ENCODE measurements at places on chromosomes 2 and 18.

GRCh38 chr2:212416086-212416485, 122.5 kb downstream of the ERBB4 start:
- DNase-seq = no peak

DNA sequence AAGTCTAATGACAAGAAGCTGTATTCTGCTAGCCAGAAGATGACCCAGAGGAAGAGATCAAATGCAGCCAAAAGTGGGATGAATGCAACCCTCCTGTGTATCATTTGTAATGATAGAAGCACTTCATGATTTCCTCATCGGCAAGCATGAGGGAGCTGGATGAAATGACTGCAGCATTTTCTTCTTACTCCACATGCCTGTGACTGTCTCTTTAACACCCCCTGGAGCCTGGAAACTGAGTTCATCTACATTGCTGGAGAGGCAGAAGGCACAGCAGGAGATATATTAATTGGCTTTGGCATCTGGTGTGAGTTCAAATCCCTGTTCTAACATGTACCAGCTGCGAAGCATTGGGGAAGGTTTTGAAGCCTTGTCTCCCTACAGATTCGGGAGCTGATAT, 37.7 kb downstream of the ID2 start:
- DNase-seq = no peak

GRCh38 chr2:99430614-99431291, 59.1 kb downstream of the REV1 start:
- no peak for DNase-seq

DNA sequence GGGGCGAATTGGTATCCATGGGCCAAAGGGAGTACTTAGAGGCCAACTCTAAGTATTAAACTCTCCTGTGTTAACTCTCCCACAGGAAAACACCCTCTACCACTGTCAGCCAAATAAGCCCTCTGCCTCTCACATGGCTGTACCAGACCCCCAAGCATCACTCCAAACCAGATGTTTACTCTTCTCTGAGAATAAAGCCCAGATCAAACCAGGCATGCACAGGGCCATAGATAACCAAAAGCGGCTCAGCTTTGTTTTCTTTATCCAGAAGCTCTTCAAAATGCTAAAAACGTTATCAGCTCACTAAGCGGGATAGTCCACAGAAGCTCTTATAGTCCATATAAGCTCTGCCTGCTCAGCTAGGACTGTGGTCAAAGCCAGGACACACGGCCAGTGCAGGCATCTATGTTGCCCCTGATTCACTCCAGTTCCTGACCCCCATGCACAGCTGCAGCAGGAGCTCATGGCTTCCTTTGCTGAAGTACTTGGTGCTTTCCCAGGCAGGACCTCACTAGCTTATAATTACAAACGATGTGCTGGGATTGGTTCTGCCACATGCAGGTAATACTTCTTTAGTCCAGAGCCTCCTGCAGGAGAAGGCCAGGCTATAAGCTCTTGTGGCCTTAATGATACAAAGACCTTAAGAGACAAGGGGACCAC, 21.0 kb upstream of the SEMA4C start:
- no peak for DNase-seq

DNA sequence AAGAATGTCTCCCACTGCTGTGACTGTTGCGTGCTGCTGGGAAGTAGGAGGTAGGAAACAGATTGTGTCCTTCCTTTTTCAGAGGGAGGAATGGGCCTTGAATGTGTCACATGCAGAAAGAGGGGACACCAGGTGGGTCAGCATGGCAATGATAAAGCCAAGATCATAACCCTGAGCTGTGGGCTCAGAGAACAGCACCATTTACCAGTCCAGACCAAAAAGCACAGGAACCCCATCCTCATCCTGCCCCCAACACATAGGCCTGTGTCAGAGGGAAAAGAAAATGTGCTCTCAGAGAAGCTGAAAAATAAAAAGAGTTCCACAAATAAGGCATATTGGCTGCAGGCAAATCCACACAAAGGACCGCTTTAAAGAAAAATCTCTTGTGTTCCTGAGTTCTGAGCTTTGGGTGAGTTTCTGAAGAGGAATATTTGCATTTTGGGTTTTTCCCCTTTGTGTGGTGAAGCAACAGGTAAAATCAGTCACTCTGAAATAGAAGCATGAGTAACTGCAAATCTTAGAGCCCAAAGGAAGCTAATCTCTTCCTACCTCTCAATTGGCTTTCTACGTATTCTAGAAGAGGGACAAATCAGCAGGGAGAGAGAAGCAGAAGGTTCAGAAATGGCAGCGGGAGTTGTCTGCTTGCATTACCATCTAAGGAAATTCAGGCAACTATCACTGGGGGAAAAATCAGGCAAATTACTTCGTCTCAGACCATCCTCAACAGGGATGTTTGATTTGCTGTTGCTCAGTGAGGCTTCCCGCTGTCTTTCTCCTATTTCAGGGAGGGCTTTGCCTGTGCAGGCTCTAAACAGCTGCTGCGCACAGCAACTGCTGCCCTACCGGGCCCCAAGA, 106.8 kb downstream of the BCL11A start:
- DNase-seq = no peak

GRCh38 chr2:84483320-84483719, 24.2 kb upstream of the SUCLG1 start:
- no peak for DNase-seq

DNA sequence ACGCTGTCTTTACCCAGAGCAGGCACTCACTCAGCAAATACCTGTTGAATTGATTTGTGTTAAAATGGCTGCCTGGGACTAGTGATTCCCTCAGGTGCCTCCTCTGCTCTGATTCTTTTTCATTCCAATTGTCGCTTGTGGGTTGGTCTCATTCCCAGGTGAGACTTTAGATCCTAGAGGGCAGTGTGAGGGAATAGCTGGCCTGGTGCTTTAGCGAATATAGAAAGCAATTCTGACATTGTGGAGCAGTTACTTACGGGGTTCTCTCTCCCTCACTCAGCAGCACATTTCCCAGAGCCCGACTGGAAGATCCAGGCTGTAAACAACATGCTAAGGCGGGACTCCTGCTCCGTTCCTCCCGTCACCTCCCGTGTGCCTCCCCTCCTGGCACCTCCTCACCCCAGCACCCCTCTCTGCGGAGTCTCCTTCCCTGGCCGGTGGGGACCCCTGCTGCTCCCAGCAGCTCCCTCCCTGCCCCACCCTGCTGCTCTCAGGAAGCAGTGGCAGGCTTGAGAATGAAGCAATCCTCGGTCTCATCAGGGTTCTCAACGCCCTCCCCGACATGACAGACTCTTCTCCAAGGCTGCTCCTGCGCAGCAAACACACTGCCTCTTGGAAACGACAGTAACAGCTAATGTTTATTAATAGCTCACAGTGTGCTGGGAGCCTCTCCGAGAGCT, 26.9 kb downstream of the CELF4 start:
- no peak for DNase-seq

DNA sequence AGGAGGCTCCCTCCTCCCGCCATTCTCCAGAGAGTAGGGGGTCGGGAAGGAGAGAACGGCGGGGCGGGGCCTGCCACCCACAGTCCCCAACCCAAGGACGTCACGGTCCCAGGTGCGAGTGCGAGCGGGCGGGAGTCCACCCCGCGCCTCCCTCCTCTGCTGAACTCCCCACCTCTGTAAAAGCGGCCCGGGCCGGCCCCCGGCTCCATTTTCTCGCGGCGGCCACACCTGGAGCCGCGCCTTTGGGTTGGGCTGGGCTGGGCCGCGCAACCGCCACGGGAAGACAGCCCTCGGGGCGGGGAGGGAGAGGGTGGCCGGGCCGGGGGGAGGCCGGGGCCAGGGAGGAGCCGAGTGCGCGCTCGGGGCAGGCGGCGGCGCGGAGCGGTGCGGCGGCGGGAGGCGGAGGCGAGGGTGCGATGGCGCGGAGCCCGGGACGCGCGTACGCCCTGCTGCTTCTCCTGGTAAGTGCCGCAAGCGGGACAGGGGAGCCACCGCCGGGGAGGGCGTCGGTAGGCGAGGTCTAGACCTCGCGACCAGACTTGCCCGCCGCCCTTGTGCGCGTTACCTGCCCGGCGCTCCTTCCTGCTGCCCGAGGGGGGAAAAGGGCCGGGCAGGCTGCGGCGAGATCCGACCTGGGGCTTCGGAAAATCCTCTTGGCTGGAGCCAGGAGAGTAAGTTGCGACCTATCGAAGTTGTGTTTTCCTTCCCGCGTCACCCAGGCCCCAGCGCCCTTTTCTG, at the start of gene DSG2:
Gene DSG2, plus strand, starts transcription at position 342 of the 738 bp plus-strand sequence. Its CDS starts 75 bp downstream, at position 417.
- DNase-seq = no peak

GRCh38 chr2:73938718-73939352, 12.2 kb downstream of the DGUOK start:
- DNase-seq = no peak

- no peak for DNase-seq
Measured at GRCh38 chr18:59200787-59201186, 19.2 kb upstream of the GRP start.

- no peak for DNase-seq
Measured at GRCh38 chr18:68800075-68800474, 2.2 kb downstream of the CCDC102B start.

DNA sequence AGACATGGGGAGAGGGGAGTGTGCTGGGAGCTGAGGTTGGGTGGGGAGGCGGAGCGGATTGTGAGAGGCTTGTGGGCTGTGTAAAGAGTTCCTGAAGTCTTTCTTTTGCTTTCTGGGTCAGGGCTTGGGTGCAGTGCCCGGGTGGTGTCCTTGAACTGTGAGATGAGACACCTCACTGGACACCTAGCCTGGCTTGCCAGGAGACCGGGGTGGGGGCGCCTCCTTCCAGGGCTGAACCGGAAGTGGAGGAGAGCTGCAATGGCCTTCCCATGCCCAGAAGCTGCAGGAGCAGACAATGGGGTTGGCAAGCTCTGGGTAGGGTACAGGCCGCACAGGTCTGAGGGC, 4.3 kb downstream of the TMEM37 start:
- no peak for DNase-seq

DNA sequence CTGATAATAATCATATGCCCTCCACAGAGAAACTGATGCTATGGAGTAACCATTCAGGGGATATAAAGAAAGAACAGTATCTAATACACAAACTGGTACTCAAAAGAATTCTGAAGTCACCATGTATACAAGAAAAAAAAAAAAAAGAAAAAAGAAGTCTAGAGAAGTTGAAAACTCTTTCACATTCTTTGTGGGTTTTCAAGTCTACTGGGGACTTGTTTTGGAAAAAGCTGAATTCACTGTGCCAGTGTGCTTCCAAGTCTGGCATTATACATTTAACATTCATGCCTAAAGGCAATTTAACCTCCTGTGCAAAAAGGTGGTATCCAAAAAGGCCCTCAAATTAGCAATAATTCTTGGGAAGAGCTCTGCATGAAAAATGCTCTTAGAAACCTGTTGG, 94.8 kb upstream of the ITGB6 start:
- DNase-seq = no peak

DNA sequence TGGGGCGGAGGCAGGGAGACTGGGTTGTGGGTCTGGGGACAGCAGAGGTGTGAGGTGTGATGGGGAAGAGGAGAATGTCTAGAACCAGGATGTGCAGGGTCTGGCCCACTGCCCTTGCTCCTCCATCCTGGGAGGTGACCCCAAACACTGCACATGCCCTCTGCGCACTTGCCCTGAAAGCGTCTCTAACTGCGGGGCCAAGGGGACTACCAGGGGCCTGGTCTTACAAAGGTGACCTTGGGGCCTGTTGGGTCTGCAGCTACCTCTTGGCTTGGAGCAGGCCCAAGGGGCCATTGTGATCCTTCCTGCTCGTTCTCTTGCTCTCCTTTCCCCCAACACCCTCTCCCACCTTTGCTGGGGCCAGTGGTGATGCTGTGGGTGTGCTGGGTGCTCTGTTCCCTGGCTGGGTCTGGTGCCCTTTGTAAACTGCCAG, 48.0 kb upstream of the FAHD2A start:
- DNase-seq = no peak

- DNase-seq = no peak
Measured at GRCh38 chr2:38723173-38723572, 28.0 kb downstream of the SRSF7 start.

- DNase-seq = no peak
Measured at GRCh38 chr2:7061921-7062320, 144.7 kb downstream of the RNF144A start.

Measured in stimulated activated CD8-positive, alpha-beta memory T cell treated with anti-CD3 and anti-CD28 coated beads, Interleukin-7, amount 100 ng/mL, for 1 hour (primary cell).